ENCODE measurements at places on chromosomes 6 and 20.

DNA sequence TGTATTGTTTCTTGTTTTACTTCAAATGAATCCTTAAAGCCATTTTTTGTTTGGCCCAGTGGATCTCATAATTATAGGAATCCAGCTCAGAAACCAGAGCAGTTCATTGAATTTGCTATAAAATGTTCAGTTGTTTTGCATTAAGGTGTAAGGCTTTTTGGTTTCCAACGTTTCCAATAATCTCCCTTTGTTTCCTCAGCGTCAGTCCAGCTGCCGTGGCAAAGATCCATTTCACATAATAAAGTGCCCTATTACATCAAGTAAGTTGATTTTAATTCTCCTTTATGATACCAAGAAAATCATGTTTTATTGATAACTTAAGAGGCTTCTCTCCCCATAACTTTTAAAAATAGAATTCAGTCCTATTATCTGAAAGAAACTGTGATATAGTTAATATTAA lies 472.6 kb downstream of the UTRN start:
- no peak for DNase-seq

DNA sequence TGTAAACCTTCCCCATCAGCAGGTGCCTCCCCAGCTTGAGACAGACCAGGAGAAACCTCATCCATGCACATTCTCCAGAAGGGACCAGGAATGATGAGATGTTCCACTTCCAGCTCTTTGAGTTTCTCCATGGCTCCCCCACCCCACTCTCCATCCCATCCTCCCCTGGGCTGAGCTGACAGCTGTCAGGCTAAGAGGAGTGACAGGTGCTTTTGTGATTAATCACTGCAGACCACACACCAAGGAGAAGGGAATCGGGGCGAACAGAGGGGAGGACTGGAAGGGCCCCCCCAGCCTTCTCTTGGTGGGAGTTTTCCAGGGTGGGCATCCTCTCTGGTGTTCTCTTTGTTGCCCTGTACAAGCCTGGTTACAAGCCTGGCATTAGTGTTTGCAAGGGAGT lies 56.1 kb upstream of the ZFAND3 start:
- DNase-seq: no peak

DNA sequence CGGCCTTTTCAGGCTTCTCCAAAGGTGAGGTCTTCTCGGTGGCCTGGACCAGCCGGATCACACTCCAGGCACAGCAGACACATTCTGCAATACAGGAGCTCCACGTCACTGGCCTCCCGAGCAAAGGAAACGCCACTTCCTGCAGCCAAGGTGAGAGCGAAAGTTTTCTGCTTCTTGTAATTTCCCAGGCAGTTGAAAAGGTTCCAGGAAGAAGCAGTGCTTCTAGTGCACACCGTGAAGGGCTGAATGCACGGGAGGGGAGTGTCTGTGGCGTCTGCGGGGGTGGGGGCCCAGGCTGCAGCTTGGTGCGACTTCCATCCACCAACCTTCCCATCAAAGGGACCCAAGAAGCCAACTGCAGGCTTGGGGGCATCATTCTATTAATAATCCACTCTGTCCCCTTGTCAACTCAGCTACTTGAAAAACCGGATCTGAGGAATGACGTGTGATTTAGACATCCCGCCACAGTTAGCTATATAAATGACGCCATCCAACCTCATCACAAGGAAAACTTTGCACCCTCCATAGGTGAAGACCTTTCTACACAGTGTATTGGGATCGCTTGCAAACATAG lies 61.1 kb downstream of the NFATC2 start:
- DNase-seq: no peak

- DNase-seq: no peak
These were observed 42.0 kb downstream of the PNLDC1 start for GRCh38 chr6:159842035-159842434.

Data from AG10803 (cell line).